ENCODE measurements at places on chromosomes 16 and 17.
A peak's percentile ranks its signal among the peaks of the same experiment; 100 is the strongest.

- no peak for DNase-seq
Measured at GRCh38 chr17:19414396-19415280, 3.6 kb downstream of the RNF112 start.

DNA sequence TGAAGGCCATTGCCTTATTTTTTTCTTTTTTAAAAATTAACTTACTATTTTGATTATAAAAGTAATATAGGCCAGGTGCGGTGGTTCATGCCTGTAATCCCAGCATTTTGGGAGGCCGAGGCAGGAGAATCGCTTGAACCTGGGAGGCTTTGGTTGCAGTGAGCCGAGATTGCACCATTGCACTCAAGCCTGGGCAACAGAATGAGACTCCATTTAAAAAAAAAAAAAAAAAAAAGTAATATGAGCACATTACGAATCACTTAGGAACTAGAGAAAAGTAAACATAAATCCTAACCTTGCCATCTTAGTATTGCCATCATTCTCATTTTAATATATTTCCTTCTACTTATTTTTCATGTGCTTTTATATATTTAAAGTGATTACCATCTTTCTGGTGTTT is 12.9 kb upstream of the TACO1 start:
- no peak for DNase-seq

GRCh38 chr16:86610779-86611524 is 32.6 kb downstream of the FOXL1 start:
- no peak for DNase-seq

- DNase-seq = no peak
Measured at GRCh38 chr16:19294156-19294649, 8.7 kb downstream of the CLEC19A start.

- DNase-seq = peak; percentile 83
Measured at GRCh38 chr17:56319531-56319930, 166.3 kb downstream of the ANKFN1 start.

DNA sequence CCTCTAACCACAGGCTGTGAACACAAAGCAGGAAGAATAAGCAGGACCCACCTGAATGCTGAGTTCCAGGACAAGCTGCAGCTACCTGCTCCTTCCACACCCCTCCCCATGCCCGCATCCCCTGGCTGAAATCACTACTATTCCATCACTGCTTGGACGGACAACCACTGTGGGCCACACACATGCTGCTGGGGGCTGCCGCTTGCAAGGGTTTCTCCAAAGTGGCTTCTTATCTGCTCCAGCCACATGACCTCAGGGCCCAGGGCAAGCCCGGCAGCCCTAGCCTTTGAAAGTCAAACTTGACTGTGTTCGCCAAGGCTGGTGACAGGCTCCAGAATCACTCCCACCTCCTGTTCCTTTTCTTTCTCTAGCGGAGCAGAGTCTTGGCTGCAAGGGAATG is 18.4 kb downstream of the FA2H start:
- no peak for DNase-seq

DNA sequence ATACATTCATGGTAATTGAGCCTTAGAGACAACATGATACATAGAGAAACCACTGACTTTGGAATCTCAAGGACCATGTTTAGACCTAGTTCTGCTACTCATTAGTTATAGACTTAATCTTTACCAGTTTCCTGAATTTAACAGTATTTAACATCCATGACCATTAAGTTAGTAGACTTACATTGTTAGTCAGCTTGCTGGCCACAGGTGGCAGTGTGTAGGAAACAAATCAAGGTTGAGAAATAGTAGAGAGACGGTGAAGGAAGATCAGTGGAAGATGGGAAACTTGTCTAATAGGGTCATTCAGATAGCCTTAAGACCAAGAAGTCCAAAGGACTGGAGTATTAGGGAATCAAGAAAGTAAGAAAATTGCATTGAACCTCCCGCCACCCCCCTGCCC is 31.0 kb downstream of the OMG start:
- DNase-seq = peak; percentile 29

DNA sequence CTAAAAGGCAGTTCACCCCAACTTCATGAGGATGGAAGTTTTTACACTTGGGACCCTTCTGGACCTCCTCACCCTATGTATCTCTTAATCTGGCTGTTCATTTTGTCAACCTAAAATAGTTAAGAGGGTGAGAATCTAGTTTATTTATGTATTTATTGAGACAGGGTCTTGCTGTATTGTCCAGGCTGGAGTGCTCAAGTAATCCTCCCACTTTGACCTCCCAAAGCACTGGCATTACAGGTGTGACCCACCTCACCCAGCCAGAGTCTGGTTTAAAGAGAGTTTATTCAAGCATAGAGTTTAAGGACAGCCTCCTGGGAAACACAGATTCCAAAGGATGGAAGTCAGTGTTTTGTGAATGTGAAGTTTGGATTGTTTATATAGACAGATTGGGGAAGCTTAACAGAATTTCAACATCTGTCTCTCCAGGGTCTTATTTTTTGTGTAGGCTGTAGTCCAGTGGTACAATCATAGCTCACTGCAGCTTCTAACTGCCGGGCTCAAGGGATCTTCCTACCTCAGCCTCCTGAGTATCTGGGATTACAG is 8.0 kb upstream of the APPBP2 start:
- DNase-seq = no peak

DNA sequence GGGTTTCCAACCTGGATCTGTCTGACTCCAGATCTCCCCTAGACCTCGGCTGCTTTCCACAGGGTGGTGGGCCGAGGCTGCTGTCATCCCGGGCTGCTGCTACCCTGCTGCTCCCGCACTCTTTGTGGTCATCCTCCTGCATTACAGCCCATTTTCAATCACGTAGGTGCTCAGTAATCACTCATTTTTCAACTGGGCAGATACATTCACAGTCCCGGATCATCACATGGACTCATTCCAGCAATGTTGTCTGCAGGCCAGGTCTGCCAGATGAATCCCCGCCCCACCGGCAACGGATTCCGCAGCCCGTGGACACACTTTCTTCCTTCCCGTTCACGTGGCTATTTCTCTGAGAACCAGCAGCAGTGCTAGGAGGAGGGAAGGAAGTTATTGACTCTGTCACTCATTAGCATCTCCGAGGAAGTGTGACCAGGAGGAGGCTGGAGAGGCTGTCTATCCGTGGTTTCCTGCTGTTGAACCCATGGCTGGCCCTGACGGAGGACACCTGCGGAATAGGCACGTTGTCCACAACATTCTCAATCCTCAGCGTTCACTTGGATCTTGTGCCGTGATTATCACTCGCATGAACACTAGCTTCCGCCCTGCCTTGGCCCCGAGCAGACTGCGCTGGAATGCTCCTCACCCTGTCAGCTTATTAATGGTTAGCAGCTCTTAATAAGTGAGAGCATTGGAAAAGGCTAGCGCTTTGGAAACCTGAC is 14.7 kb upstream of the ZCCHC14 start:
- DNase-seq = peak; percentile 57

GRCh38 chr16:81204798-81205680 is 33.5 kb upstream of the BCO1 start:
- DNase-seq = peak; percentile 36

- no peak for DNase-seq
Measured at GRCh38 chr16:25013751-25014499, 1.2 kb downstream of the ARHGAP17 start.

GRCh38 chr16:75555213-75555706 is 792 bp downstream of the TMEM231 start:
- DNase-seq = peak; percentile 59

- DNase-seq = no peak
Measured at GRCh38 chr16:89118361-89119165, 24.9 kb downstream of the ACSF3 start.

DNA sequence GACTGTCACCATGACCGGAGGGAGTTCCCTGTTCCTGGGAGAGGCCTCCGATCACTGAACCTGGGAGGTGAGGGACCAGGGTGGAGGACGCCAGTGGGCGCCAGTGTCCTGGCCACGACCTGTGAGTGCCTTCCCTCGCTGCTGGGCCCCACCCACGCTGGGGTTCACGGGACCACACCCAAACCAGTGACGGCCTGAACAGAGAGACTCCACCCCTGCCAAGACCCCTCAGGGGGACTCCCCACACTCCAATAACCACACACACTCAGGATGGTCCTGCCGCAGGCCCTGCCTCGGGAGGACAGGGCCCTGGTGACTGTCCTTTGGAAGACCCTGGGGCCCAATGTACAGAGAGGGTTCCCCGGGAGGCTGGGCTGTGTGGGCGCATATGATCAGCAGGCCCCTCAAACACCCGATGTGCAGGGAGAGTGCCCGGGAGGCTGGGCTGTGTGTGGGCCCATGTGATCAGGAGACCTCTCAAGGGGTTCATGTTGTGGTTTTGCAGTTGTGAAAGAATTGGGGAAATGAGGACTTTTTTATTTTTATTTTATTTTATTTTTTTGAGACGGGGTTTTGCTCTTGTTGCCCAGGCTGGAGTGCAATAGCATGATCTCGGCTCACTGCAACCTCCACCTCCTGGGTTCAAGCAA is 26.6 kb downstream of the TPSD1 start:
- no peak for DNase-seq

DNA sequence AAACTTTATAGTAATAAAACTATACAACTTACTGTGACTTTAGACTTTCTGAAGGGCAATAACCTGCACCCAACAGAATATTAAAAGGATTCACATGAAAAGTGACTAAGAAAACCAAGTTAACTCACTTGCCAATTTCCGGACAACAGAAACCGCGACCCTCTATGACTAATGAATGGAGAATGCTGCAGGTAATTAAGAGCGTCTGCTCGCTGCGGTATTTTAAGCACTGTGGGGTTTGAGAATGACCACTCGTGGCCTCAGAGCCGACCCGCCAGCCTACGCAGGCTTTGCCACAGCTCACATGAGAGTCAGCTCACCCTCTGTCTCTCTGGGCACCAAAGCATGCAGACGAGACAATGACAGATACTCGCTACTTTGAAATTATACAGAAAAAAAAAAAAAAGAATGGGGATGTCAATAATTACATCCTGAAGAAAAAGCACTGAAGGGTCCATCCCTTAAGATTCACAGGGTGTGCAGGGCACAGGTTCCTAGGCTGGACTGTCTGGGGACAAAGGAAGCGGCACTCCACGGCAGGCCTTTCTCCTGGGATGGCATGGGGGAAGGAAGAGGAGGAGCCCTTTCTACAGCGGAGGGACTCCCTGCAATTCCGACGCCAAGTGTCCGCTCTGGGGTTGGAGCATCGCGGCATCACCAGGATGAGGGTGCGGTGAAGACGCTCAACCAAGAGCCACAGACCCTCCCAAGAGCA is 35.0 kb downstream of the ZCCHC14 start:
- DNase-seq = no peak

DNA sequence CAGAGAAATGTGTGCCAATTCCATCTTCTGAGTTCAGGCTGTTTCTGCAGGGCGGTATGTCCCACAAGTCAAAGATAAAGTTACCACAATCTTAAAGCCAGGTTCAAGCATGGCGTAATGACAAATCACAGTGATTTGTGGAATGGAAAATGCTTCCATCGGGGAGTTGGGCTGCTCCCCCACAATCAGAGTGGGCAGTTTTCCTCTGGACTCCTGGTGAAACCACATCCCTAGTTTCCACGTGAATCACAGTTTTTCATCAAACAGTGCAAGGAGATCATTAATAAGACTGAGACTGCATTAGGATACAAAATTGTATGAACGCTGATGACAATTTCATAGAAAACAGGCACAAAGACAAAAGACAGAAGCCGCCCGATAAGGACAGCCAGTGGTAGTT is 3.6 kb downstream of the LITAF start:
- DNase-seq = no peak

DNA sequence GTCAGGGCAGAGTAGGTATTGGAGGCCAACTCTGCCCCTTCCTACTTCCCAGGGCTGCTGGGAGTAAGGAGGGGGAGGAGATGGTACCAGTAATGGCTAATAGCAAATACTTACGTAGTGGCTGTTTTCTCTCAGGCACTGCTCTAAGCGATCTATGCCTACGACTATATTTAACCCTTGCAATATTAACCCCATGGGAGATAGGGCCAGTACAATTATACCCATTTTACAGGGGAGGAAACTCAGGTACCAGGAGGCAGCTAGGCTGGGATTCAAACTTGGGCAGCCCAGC is 50.6 kb downstream of the RMI2 start:
- DNase-seq = no peak

DNA sequence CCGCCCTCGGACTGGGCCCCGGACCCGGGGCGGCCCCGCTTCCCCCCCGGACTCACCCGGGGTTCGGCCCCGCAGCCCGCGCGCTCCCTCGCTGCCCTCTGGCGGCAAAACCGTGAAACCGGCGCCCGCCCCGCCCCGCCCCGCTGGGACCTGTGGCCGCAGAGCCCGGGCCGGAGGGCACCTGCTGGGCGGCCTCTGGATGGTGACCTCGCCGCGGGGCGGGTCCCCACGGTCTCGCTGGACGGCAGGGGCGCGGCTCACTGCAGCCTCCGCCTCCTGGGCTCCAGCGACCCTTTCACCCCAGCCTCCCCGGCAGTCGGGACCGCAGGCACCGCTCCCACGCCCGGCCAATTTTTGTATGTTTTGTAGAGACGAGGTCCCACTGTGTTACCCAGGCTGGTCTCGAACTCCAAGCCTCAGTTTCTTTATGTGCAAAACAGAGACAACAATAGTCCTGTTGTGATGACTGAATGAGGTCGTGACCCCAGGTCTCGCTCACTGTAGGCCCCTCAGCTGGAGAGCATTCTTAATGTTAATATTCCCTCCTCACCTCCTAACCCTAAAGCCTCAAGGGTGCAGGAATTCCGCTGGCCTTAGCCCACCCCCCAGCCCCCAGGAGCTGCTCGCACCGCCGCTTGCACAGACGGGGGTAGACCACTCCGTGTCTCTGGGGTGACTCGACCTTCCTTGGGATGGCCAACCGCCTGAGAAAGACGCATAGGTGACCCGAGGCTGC is 33.7 kb upstream of the RPH3AL start:
- no peak for DNase-seq

DNA sequence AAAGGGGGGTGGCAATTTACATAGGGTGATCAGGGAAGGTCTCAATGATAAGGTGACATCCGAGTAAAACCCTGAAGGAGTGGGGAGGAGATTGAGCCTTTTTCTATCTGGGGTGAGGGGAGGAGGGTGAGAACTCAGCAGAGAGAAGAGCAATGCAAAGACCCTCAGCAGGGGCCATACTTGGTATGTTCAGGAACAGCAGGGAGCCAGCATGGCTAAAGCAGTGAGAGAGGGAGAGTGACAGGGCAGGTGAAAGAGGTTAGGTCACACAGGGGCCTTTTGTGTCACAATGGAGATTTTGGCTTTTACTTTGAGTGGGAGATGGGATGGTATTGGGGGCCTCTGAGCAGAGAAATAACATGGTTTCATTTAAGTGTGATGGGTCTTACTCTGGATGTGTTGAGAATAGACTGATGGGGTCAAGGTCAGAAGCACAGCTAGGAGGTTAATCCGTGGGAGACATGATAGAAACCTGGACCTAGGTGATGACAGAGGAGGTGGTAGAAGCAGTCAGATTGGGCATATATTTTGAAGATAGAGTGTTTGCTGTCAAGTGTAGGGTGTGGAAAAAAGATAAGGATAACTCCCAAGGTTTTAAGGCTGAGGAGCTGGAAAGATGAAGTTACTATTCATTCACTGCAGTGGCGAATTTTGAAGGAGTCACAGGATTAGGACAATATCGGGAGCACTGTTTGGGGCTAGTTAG is 6.2 kb downstream of the SP2 start:
- no peak for DNase-seq

- no peak for DNase-seq
Measured at GRCh38 chr17:77126519-77126918, 14.2 kb upstream of the SEC14L1 start.

Data from Kasumi-1 (cell line).